ENCODE measurements at places on chromosomes 2 and 18. TPM values are rescaled to one million over a fixed set of nuclear protein-coding genes. Genes with fewer than 3 reads are reported as not detected.

CNTNAP5 gene
- polyA plus RNA-seq, result not detected

- no peak for DNase-seq
Measured at GRCh38 chr2:241734208-241734466, 293 bp upstream of the D2HGDH start.

DNA sequence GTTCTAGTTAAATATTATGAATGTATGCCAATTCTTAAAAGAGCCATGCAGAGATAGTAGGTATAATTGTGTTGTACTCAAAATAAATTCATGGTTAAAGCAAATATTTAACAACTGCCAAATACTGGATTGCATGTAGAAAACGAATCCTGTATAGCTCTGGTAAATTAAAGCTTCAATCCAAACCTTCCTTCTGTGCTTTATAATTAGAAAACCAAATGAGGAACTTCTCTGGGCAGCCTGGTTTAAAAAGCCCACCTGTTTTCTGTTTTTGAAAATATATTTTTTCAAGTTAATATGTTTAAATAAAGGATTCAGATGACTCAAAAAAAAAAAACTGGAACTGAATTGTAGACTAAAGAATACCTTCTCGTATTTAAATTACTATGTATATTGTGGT lies 48.3 kb upstream of the ITGA4 start:
- no peak for DNase-seq

DNA sequence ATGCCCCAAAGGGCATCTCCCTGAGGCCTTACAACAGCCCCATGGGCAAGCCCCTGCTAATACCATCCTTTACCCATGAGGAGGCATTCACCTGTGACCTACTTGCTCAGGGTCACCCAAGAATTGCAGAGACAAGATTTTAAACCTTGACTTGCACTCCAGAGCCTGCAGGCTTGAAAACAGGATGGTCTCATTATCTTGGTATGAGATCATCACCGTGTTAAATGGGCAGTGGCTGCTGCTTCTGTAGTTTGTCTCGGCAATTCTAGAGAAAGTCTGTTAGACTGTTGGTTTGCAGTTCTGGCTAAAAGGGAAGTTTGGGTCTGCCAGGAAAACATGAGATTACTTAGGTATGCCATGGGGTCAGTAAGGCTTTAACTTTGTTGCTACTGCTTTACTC lies 698.9 kb downstream of the GALR1 start:
- no peak for DNase-seq

DNA sequence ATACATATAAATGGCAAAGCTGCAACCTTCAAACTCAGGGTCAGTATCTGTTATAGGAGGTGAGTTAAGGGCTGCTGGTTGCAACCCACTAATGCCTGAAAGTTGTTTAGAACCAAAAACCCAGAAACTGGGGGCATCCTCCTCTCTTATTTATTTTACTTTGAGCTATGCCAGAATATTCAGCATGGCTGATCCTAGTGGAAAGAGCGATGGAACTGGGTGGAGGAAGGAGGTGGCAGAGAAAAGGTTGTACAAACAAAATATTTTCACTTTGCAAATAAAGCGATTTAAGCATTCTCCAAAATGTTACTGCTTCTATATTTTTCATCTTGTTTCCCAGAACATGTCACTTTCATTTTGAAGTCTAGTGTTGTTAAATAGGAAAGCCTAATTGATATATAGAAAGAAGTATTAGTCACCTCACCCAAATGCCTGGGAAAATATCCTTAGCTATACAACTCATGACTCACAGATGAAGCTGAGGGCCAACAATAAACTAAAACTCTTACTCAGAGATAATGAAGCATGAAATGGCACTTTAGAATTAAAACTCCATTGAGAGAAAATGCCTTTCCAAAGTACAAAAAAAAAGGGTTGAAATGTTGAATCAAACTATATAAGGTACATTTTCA lies 251.4 kb upstream of the UBE2E3 start:
- DNase-seq, result no peak

DES gene
- 22.5 TPM for polyA plus RNA-seq

- no peak for DNase-seq
Measured at GRCh38 chr2:138516030-138516704, 14.6 kb downstream of the SPOPL start.

TCF23 gene
- polyA plus RNA-seq, result not detected

DNA sequence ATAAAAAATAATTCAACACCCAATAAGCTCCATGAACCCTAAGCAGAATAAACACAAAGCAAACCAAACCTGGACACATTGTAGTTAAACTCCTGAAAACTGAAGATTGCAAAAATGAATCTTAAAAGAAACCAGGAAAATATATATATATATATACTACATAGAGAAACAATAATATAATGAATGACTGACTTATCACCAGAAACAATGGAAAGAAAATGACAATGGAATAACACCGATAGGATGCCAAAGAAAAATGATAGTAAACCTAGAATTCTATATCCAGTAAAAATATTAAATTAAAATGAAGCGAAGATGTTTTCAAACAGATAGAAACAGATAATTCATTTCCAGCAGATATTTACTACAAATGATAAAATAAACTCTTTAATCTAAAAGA lies 346.9 kb downstream of the IRS1 start:
- no peak for DNase-seq

DNA sequence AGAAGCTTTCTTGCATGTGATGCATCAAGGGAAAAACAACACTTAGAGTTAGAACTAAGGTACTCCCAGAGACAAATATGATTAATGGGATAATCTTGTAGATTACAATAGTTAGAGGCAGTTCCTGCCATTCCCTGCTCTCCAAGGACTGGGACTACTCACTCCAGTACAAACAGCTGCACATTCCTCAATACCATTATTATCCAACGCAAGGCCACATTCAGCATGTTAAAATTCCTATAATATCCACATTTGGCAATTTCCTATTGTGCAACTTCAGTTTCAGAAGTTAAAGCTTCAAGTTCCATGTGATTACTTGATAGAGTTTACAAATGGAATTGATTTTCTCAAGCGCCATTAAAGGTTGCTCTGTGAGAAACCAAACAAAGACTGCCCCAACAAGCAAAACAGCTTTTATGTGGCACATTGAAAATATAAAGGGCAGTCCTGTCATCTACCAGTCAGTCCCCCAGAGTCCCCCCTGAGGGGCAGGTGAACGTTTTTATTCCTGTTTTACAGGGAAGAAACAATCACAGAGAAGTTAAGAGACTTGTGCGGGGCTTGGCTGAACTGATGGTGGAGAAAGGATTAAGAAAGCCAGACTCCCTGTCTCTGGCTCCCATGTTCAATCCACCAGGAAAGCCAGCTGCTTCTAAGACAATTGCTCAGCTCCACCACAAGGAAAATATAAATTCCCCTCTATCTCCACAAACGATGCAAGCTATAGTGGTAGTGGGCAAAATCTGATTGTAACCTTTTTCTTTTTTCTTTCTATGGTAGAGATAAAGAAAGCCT lies 72.6 kb downstream of the TXNL1 start:
- no peak for DNase-seq

SERPINB10 gene
- not detected for polyA plus RNA-seq

C1GALT1C1L gene
- 1.9 TPM for polyA plus RNA-seq

GRCh38 chr2:45293182-45293581 lies 283.9 kb upstream of the SIX2 start:
- no peak for DNase-seq

NFU1 gene
- 56.5 TPM for polyA plus RNA-seq

DNA sequence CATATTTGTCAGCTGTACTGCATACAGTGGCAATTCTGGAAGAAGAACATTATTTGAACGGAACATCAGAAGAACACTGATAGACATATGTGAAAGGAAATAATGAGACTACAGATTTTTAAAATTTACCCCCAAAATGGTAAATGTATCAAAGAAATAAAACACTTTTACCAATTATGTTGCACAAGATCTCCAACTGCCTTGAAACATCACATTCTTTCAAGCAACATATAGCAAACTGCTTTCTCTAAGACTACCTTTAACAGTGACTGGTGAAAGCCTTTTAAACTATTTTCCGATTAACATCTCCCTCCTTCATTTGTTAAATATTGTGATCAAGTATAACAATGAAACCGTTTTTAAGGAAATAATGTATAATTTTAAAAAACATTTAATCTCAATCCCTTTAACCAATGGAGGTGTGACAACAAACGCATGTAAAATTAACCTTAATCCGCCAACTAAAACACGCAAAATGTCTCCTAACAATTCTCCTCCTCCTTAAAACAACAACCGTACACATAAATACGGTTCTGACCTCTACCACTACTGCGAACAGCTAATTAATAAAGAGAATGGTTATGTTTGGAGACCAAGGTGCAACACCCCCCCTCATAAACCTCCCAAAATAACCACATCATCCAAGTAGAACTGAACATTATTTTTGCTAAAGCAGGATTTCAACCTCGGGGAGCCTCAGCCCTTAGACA lies 2.4 kb downstream of the FBXO11 start:
- DNase-seq, result no peak

DNA sequence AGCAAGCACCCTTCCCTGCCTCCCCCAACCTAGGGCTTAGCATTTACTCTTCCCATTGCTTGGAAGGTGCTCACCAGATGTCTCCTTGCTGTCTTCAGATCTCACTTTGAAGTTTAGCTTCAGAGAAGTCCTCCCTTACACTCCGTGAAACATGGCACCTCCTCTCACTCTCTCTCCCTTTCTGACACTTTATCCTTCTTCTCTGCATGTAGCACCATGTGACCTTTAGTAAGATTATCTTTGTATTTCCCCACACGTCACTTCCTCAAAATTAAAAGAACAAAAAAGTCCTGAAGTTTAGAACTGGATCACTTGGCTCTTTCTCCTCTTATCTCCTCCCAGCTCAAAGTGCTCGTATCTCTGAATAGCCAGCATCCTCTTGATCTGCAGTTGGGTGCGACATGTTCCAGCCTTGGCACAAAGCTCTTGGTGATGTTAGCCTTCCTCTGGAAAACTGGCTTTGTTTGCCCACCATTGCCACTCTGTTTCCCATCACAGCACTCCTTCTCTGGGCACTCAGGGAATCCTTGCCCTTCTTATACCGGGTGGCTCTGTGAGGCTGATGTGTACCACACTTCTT lies 40.6 kb upstream of the EPAS1 start:
- no peak for DNase-seq

LPIN1 gene
- polyA plus RNA-seq, result 4.4 TPM

DNA sequence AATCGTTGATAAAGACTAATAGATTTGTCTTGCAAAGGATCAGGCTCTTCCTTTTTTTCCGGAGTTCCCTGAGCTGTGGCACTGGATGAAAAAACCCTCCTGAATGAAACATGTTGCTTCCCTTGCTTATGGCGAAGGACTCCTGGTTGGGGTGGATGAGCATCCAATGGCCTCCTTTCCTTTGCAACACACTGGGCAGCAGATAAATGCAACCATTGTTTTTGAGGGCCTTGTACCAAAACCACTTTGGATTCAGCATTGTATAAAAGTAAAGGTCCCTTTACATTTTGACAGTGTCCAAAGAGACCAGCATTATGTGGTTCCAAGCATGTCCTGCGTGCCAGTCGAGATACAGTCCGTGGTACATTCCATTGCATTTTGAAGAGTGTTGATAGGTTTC lies 44.7 kb downstream of the FAM210A start:
- DNase-seq, result no peak

DSG3 gene
- 0.50 TPM for polyA plus RNA-seq

- DNase-seq, result no peak
Measured at GRCh38 chr2:204860274-204860673, 315.0 kb downstream of the PARD3B start.

GRCh38 chr2:66240286-66240685 lies 194.6 kb upstream of the MEIS1 start:
- DNase-seq, result no peak

SERPINB2 gene
- polyA plus RNA-seq, result 0.25 TPM

GRCh38 chr2:96825057-96825456 lies 9.0 kb downstream of the CNNM3 start:
- DNase-seq, result peak; percentile 59

EVX2 gene
- polyA plus RNA-seq, result not detected

Measured in aorta (tissue), 5 donors.